ENCODE measurements at places on chromosomes 1 and 21.

GRCh38 chr1:160466961-160467360, 56.1 kb downstream of the SLAMF6 start:
- DNase-seq: no peak

- no peak for DNase-seq
Observed at GRCh38 chr1:224860488-224861338, 68.8 kb upstream of the DNAH14 start.

DNA sequence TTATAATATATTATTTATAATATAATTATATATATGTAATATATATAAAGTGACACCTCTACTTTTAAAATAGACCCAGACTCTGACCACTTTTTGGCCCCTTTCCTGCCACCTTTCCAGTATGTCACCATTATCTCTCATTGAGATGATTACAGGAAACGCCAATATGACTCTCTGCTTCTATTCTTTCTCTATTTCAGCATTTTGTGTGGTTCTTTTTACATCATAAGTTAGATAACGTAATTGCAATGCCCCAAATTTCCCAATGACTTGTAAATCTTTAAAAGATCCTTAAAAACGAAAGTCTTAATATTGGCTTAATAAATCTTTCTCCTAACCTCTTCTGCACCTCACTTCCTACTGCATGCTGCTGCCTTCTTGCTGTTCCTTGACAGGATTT, 8.1 kb upstream of the GBP5 start:
- DNase-seq: no peak

DNA sequence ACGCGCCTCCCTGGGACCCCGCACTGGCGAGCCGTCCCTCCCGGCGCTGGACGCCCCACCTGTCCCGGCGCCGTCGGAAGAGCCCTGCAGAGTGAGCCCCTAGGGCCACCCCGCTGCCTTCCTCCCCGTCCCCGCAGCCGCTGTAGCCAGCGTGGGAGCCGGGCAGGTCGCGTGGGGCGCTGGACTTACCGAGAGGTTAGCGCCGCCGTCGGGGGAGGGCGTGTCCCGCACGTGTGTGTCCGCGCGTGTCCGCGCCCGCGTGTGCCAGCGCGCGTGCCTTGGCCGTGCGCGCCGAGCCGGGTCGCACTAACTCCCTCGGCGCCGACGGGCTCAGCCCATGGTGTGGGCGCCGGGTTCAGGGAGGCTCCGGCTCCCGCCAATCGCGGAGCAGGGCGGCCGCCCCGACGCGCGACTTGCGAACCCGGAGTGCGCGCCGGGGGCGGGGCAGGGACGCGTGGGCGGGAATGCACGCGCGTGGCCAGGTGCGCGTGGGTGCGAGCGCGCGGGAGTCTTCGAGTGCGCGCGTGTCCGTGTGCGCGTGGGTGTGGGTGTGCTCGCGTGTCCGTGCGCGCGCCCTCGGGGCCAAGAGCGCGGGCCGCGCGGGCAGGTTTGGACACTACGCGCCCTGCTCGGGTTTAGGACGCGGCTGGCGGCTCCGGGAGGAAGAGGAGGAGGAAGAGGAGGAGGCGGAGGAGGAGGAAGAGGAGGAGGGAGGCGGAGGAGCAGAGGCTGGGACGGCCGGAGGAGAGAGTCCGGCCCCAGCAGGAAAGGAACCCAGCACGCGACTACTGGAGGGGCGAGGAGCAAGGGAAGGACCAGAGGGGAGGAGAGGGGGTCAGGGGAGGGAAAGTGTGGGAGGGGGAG, 145.2 kb upstream of the ETS2 start:
- DNase-seq: no peak

GRCh38 chr1:119647228-119647733, 785 bp downstream of the ZNF697 start:
- DNase-seq: no peak

DNA sequence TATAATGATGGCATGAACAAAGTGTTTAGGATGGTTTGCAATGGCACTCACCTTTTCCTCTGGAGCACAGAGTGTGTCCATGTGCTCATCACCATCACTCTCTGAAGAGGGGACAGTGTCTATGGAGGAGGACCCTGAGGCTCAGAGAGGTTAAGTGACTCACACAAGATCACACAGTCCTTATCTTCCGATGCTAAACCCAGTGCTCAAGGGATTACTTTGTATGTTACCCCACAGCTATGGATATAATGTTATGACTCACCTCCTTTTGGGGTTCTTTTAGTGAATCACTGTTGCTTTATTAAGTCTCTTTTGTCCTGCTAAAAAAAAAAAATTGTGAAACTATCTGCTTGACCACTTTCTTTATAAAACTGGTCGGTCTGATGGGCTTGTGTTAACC, 67.6 kb downstream of the TENT5C start:
- DNase-seq: no peak

GRCh38 chr1:204127597-204128242, 24.1 kb downstream of the ETNK2 start:
- DNase-seq: peak; percentile 15

DNA sequence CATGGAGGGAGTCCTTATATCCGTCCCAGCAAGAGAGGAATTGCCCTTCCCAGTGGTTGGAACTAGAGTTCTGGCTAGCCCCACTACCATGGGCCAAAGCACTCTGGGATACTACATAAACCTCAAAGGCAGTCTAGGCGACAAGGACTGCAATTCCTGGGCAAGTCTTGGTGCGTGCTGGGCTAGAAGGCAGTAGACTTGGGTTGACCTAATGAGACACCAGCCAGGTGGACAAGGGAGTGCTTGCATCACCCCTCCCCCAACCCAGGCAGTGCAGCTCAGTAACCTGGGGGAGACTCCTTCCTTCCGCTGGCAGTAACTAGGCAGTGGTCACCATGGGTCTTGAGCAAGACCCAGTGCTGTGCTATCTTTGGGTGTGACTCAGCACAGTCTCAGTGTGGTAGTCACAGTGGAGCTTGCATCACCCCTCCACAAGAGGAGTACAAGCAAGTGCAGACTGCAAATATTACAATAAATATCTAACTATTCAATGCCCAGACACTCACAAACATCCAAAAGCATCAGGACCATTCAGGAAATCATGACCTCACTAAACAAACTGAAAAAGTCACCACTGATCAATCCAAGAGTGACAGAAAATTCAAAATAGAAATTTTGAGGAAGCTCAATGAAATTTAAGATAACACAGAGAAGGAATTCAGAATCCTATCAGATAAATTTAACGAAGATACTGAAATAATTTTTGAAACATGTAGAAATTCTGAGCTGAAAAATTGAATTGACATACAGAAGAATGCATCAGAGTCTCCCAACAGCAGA, 84.7 kb upstream of the LYPLAL1 start:
- DNase-seq: no peak

DNA sequence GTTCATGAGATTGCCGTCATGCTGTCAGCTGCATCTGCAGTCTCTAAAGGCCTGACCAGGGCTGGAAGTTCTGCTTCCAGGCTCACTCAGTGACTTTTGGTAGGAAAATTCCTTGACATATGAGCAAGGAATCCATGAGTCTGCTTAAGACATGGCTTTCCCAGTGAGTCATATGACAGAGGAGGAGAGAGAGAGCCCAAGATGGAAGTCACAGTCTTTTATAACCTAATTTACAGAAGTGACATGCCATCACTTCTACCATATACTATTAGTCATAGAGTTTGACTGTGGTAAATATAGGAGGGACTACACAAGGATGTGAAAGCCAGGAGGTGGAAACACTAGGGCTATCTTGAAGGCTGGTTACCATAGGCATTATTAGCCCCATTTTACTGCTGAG, 115.2 kb downstream of the ROR1 start:
- DNase-seq: no peak

DNA sequence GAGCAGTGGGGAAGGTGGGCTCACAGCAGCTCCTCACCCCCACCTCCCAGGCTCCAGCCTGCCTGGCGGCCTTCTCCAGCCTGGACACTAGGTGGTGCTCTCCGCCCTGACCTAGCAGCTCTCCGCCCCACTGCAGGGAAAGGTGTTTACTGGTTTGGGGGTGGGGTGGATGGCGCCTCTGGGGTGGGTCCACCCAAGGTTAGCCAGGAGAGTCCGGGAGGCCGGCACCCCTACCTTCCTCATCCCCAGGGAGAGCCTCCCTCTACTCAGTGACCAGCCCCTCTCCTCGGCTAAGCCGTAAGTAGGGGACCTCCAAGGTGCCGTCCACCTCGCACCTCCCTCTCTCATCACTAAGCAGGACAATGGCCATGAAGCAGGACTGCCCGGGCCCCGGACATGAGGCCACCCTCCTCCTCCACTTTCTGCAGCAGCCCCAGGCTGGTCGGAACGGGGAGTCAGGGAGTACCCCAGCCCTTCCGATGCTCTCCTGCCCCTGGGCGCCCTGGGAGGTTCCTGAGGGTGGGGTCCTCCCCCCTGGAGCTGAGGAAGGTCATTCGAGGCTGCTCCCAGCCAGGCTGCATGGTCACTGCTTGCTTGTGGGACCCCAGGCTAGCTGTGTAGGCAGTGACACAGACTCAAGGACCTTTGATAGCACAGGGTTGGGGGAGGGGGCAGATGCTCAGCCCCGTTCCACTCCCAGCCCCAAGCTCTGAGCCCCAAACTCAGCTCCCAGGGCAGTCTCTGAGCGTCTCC, 101.4 kb upstream of the VAMP3 start:
- peak; percentile 65 for DNase-seq

GRCh38 chr1:48127735-48128685, 94.5 kb upstream of the SLC5A9 start:
- DNase-seq: no peak

DNA sequence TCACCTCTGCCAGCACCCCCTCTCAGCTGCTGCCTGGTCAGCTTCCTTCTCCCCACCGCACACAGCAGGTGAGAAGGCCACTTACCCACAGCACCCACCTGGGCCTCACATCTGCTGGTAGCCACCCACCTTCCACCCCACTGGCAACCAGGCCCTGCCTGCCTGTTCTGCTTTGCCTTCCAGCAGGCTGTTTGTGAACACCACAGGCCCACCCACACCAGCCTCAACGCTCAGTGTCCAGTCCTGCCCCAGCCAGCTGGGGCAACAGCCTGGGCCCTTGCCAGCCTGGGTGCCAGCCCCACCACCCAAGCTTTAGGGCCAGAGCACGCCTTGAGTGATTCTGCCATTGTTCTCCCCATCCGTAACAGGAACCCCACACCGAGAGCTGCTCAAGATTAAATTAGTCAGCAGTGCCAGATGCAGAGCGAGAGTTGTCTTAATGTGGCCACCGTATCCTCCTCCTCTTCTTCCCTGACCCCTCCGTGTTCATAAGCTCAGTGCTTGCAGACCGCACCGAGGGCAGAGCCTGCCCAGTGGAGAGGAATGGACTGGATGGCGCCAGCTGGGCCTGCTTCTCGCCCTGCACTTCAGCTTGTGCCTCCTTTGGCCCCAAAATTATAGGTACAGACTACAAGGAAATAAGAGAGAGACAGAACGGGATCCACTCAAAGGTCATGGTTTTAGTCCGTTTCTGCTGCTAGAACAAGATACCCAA, 120.3 kb upstream of the COL6A1 start:
- DNase-seq: no peak
